ENCODE measurements at places on chromosomes 5 and 9.

- no peak for DNase-seq
Observed at GRCh38 chr9:100029251-100029650, 69.5 kb downstream of the ERP44 start.

DNA sequence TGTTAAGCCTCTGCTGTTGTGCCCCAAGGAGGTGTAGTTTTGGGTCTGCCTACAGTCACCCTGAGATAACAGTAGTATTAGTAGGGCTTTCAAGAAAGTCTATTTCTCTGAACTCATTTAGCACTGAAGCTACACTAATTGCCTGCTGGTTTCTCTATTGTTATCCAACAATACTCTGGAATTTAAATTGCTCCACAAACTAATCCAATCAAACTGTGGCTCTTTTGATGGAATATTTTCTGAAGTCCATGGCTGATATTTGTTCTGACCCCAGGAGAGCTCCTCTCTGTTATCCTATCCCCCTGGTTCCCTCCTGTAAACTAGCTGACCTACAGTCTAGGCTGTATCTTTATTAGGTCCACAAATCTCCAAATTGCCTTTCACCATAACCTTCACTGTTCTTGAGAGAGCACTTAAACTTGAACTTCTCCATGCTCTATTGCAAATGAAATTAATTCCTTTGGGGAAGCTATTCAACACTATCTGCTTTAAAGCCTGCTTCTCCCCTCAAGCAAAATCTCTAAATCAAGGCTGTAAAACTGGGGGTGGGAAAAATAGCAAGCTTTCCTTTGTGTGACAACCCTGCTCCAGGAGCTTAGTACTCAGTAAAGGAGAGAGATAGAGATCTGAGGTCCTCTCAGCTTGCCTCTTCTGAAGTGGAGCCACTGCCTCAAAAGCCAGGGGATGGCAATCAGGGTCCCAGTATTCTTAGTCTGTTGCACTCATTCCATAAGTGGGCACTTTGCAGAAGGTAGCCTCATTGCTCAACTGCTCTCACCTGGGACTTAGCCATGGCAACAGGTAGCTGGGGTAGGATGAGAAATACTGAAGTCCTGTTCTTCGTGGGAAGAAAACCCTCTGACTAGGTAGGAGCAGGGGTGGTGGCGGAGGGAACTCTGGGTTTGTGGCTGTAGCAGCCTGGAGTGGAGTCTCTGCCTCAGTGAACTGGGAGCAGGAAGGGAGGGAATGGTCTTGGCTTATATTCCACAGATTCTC, 110.9 kb downstream of the MACIR start:
- DNase-seq = no peak

GRCh38 chr9:108213511-108213910, 642.3 kb downstream of the ACTL7B start:
- DNase-seq = no peak

- no peak for DNase-seq
Observed at GRCh38 chr9:8804613-8805012, 1005.0 kb upstream of the DMAC1 start.

GRCh38 chr9:93673021-93673838, 96.8 kb downstream of the PHF2 start:
- no peak for DNase-seq

DNA sequence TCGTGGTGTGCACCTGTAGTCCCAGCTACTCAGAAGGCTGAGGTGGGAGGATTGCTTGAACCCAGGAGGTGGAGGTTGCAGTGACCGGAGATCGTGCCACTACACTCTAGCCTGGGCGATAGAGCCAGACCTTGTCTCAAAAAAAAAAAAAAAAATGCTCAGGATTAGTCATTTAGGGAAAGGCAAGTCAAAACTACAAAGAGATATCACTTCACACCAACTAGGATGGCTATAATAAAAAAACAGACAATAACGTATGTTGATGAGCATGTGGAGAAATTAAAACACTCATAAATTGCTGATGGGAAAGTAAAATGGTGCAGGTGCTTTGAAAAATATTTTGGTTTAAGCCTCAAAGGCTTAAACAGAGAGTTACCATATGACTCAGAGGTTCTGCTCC, 6.3 kb upstream of the ANKRD34B start:
- no peak for DNase-seq

- no peak for DNase-seq
Observed at GRCh38 chr9:107358986-107359385, 75.9 kb downstream of the RAD23B start.

- no peak for DNase-seq
Observed at GRCh38 chr5:113337515-113338415, 97.0 kb downstream of the TSSK1B start.

GRCh38 chr5:180334176-180334575, 19.0 kb downstream of the GFPT2 start:
- DNase-seq = no peak

Data from substantia nigra (tissue), 51 donors.